Activated T-cell treated with anti-CD3 and anti-CD28 coated beads for 4 hours (primary cell): ENCODE measurements at places on chromosomes 13 and 19.

GRCh38 chr13:95608640-95609323 lies 35.7 kb downstream of the DZIP1 start:
- DNase-seq = no peak

DNA sequence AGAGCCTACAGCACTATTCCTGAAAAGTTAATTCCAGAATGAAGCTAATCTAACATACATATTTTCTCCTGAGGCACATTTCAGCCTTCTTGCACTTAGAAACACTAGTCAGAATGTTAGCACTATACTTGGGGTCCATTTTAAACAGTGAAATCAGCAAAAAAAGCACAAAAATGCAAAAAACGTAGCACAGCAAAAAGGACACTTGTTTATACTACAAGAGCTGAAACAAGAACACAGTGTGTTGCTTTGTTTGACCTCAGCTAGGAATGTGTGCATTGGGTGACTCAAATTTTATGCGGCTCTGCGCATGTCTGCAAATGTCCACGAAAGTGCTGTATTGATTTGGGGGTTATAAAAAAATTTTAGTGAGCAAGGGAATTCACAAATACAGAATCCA lies 226.2 kb downstream of the KCNRG start:
- DNase-seq = no peak

DNA sequence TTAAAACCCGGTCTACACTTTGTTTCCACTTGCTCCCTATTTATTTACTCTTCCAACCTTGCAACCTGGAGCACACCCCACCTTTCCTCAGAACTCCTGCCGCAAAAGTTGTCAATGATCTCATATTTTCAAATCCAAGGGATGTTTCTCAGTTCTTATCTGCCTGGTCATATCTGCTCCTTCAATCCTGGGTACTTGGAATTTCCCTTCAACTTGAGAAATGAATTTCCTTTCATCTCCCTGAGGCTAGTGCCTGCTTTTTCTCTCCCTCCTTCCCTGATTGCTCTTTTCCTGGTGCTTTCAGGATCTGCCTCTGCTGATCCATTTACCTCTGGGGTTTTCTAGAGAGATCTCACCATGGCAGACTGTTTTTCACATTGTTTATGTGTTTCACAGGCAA lies 154.8 kb upstream of the IRS2 start:
- DNase-seq = no peak

GRCh38 chr19:56404705-56405056 lies 549 bp downstream of the ZNF583 start:
- DNase-seq = no peak

DNA sequence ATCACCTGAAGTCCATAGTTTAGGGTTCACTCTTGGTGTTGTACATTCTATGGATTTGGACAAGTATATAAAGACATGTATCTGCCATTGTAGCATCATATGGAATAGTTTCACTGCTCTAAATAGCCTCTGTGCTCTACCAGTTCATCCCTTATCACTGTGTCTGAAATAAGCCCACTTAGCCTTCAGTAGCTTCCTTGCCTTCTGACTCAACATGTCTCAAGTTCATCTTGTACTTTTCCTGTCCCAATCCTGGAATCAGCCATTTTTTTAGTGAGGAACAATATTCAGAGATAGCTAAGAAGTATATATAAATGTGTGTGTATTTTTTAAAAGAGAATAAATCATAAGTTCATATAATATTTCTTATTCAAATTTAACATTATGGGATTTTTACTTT lies 79.2 kb downstream of the DHRS12 start:
- no peak for DNase-seq

- DNase-seq = no peak
Observed at GRCh38 chr13:48731001-48731658, 77.4 kb downstream of the CYSLTR2 start.

GRCh38 chr19:13574933-13575332 lies 68.7 kb upstream of the CACNA1A start:
- DNase-seq = no peak

DNA sequence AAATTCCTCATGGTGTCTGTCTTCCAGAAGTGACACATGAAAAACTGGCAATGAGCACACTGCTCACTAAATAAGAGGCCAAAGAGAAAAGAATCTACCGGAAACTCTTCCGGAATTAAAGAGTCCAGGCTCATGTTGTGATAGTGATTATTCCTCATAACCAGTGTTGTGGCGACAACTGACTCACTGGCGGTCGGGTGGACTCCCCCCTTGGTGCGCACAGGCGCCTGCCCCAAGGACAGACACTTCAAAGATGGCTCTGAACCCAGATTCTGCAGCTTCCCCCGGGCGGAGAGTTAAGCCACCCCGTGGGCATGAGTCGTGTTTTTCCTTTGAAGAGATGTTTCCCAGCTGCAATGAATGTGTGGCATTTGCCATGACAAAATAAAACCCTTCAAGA lies 10.3 kb downstream of the IL17D start:
- no peak for DNase-seq

DNA sequence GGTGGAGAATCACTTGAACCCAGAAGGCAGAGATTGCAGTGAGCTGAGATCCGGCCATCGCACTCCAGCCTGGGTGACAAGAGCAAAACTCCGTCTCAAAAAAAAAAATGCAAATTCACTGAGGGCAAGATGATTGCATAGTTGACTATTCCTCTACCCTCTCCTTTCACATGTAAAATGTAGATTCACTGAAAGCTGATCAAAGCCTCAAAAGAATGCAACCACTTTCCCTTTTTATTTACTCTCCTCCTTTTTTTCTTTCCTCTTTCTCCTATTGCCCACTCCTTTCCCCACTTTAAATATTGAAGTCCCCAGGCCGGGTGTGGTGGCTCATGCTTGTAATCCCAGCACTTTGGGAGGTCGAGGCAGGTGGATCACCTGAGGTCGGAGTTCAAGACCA lies 6.3 kb downstream of the TEX101 start:
- no peak for DNase-seq

DNA sequence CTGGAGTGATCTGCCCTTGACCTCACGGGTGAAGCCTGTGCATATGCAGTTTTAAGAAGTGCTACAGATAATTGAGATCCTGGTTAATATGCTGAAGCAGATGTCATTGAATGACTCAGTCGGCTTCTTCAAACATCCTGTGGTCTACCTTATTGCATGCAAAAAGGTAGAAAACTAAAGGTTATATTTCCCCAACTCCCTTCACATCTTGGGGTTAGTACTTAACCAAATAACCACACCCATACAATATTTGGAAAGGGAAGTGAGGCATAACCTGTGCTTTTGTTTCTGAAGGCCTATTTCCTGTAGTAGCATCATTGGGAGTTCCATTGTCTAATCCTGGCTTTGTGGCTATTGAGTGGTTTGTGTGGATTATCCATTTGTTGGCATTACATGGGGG lies 58.3 kb downstream of the RAP2A start:
- no peak for DNase-seq
